Fibroblast of skin of abdomen (primary cell): ENCODE measurements at places on chromosomes 7 and 10.

GRCh38 chr7:7652798-7653540, 12.4 kb downstream of the UMAD1 start:
- no peak for DNase-seq

- no peak for DNase-seq
These were observed 16.0 kb upstream of the ZNF33B start for GRCh38 chr10:42654419-42654818.

DNA sequence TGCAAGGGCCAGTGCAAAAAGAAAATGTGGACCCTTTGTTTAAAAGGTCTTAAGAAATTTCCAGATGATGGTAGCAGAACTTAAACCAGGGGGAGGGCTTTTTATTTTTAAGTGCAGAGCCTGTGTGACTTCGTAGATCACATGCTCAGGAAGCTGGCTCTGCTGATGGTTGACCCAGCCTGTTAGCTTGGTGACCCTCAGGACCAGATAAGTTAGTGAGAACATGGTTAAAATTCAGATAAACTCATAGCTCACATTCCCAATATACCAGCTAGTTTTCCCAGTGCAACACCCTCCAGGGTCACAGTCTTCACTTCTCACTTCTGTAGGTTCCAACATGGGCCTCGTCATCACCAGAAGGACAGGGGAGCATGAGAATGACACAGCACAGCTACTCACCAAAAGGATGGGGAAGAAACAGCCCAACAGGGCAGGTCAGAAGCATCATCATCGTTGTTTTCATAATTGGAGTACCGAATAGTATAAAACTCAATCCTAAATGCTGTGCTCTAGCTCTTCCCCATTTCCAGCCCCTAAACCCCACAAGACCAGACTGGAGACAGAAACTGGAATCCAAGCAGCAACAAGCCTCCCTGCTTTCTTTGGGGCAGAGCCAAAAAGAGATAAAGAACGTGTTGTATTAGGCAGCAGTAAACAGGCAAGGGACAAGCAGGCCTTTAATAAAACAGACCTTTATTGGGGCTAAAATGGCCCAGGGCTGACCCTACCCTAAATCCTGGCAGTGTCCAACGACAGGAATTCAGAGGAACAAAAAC, 102.2 kb upstream of the ANKRD1 start:
- no peak for DNase-seq

GRCh38 chr7:2757361-2757903, 69.4 kb downstream of the AMZ1 start:
- no peak for DNase-seq

DNA sequence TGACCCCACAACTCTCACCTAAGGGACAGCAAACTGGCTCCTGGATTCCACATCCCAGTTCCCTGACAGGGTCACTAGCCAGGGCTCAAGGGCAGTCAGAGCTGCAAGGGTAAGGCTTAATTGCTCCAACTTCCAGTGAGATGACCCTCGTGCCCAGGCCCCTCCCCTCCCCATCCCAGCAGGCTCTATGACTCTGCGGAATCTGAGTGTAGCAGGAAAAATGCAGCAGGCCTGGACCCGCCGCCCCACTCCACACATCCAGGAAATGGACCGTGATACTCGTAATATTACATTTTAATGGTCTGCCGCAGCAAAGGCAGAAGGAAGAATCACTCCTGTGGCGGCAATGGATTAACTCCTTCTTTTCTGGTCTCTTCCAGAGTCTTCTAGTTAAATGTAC, 91.7 kb upstream of the CHST15 start:
- DNase-seq, result no peak

- peak; percentile 21 for DNase-seq
These were observed 22.4 kb upstream of the PPA1 start for GRCh38 chr10:70255329-70256299.
